ENCODE measurements at places on chromosomes 5 and 9. TPM values are rescaled to one million over a fixed set of nuclear protein-coding genes. Genes with fewer than 3 reads are reported as not detected.

- H3K4me3 ChIP-seq: no peak overlapping the region
- no peak overlapping the region for H3K27ac ChIP-seq
- no peaks in the 10 kb centered on the region for H3K27me3 ChIP-seq
- peaks cover 4% of the 10 kb centered on the region for H3K4me1 ChIP-seq
Measured at GRCh38 chr9:111730937-111731567, 63.7 kb downstream of the SHOC1 start.

GRCh38 chr9:95491543-95492320, 25.0 kb downstream of the PTCH1 start:
- H3K4me1 ChIP-seq: peaks cover 29% of the 10 kb centered on the region
- no peak overlapping the region for H3K4me3 ChIP-seq
- no peak overlapping the region for H3K27ac ChIP-seq
- DNase-seq: no peak
- no peaks in the 10 kb centered on the region for H3K36me3 ChIP-seq

DNA sequence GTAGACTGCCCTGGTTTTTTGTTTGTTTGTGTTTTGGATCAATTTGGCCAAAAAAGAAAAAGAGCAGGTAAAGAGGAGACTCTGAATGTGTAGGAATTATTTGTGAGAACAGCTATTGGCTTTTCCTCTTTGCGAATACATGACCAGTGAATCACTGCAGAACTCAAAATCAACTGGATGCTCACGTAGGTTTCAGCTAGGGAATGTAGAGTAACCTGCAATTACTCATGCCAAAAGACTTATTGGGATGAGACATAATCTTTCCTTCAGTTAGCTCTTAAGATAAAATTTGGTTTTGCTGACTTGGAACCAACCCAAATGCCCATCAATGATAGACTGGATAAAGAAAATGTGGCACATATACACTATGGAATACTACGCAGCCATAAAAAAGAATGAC, 348.0 kb downstream of the NPR3 start:
- no peak for DNase-seq
- H3K36me3 ChIP-seq: no peaks in the 10 kb centered on the region
- no peak overlapping the region for H3K27ac ChIP-seq
- H3K4me1 ChIP-seq: no peaks in the 10 kb centered on the region
- no peak overlapping the region for H3K4me3 ChIP-seq

DNA sequence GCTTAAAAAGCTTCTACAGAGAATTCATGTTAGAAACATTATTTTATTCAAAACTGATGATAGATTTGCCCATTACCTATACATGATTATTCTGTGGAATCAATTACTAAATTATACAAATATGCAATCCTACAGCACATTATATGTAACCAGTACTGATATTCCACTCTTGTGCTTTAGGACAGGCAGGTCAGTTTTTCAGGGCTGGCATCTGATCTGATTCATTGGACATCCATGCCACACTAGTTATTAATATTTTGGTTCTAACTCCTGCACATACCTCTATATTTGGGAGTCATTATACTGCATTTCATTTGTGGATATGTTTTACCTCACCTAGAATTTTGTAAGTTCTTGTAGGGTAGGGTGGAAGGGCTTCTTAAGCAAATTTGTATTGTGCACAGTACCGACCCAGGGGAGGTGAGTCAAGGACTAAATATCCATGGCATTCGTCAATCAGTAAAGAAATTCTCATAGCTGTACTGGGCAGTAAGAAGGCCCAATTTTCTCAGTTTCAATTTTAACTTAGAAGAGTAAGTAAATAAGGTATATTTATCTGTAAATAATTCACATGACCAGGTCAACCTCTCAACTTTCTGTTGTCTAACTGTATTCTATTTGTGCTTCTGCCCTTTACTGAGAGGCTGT, 33.5 kb downstream of the ELOVL7 start:
- H3K36me3 ChIP-seq: no peaks in the 10 kb centered on the region
- no peak overlapping the region for H3K4me3 ChIP-seq
- no peak overlapping the region for H3K27ac ChIP-seq
- DNase-seq: no peak
- H3K4me1 ChIP-seq: no peaks in the 10 kb centered on the region

Gene BNC2
- not detected for total RNA-seq

Measured in activated T-helper 1 cell treated with anti-CD3 and anti-CD28 coated beads, Interleukin-12 subunit alpha, Interleukin-12 subunit beta, Interleukin-2, Interleukin-4 antibody, amounts not matched to agents 30 ng/mL and 10 ng/mL and 1 ng/mL, durations not matched to agents 14 hours and 24 hours and 36 hours (primary cell).